Fibroblast of the aortic adventitia (primary cell): ENCODE measurements at places on chromosomes 4 and X. TPM values are rescaled to one million over a fixed set of nuclear protein-coding genes. Genes with fewer than 3 reads are reported as not detected.

The REST gene
- 42.1 and 50.6 TPM in 2 replicates for total RNA-seq

The RRAGB gene
- 16.6 and 28.0 TPM in 2 replicates for total RNA-seq

The MED12 gene
- total RNA-seq, result 12.4 and 24.3 TPM in 2 replicates

The CCDC149 gene
- 11.0 and 18.3 TPM in 2 replicates for total RNA-seq

The PAGE2 gene
- total RNA-seq, result not detected in 2 replicates

The TMPRSS11D gene
- total RNA-seq, result 0.09 TPM in 1 of 2 replicates, not detected in the other

The SPANXB1 gene
- total RNA-seq, result not detected in 2 replicates

The CTPS2 gene
- total RNA-seq, result 6.2 and 12.0 TPM in 2 replicates

The CFAP47 gene
- not detected in 2 replicates for total RNA-seq

The STPG2 gene
- 0.18 TPM in 1 of 2 replicates, not detected in the other for total RNA-seq

The MAGED4B gene
- total RNA-seq, result 10.8 and 23.8 TPM in 2 replicates

The BTC gene
- total RNA-seq, result 0.81 TPM in 1 of 2 replicates, not detected in the other
